ENCODE measurements at places on chromosomes 13 and 19. TPM values are rescaled to one million over a fixed set of nuclear protein-coding genes. Genes with fewer than 3 reads are reported as not detected.
A peak's percentile ranks its signal among the peaks of the same experiment; 100 is the strongest.

The TEX101 gene
- not detected for total RNA-seq

The PLPP2 gene
- total RNA-seq: 0.05 TPM

DNA sequence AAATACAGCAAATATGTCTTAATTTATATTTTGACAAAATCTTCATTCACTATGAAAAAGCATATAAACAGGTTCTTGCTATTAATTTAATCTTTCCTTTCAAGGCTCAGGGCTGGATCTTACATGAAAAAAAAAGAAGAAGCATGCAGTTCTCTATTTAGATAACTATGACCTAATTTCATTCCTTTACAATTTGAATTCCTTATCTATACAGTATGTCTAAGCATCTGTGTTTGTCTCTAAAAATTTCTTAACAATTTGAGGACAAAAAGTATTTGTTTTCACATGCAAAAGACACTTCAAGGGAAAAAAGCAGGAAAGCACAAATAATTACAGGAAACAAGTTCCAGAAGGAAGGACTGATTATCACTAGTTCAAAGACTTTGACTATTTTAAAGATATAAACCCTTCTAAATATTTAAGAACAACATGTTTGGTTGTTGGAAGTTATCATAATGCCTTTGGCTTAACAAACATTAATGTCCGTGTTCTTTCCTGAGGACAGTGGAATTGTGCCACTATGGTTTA lies 157.5 kb downstream of the TBC1D4 start:
- no peak for DNase-seq

The SSC5D gene
- total RNA-seq: 2.1 TPM

GRCh38 chr19:42487032-42487797 lies 41.1 kb downstream of the CEACAM1 start:
- DNase-seq: no peak

DNA sequence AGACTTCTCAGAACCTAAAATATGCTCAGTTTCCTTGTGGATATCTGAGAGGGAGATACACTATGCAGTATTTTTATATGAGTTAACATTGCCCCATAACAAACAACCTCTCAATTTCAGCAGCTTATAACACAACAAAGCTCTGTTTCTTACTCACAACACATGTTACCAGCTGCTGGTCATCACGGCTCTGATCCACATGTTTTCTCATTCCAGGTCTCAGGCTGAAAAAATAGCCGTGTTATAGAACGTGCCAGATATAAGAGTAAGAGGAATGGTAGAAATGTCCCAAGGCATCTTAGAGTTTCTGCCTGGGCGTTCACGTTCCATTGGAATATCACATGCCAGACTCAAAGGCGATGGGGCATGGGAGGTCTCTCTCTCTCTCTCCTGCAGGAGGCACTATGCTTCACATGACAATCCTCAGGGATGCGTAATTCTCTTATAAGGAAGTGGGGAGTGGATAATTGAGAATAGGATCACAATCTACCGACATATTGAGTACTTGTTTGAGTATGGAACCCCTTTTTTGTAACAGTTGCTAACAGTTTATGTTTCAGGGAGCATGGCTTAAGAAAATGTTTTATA lies 246.6 kb downstream of the NHLRC3 start:
- DNase-seq: no peak

GRCh38 chr13:101875717-101876393 lies 423.4 kb downstream of the ITGBL1 start:
- peak; percentile 63 for DNase-seq

- DNase-seq: no peak
These were observed 817.8 kb upstream of the PCDH9 start for GRCh38 chr13:68047889-68048288.

Data from myocyte (in vitro differentiated cells).